ENCODE measurements at places on chromosomes 3 and 15.

GRCh38 chr15:66080717-66081398 is 172.7 kb downstream of the MEGF11 start:
- DNase-seq, result no peak

DNA sequence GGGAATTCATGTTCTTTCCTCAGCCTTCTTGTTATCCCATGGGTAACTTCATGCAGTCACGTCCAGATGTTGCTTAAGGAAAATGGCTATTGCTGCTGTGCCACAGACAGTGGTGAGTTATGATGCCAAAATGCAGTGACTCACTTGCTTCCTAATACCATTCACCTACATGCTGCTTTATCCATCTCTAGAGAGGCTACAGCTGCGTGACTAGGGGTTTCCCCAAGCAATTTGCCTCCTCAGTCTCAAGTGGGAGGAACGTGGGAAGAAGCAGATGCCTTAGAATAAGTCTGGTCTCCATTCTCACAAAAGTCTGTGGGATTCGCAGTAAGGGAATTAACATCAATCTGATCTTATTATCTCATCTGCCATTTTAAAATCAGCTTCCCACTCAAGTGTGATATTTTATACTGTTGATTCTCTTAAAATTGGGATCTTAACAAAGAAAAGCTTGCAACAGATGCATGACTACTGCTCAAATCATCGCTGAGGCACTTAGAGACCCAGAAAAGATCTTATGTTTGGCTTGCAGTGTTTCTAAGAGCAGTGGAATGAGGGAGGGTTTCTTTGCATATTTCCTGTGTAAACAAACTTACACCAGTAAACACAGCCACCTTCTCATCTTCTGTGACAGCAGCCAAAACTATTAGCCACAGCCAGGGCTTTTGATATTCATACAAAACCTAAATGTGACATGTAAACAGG is 62.0 kb upstream of the ACP3 start:
- no peak for DNase-seq

DNA sequence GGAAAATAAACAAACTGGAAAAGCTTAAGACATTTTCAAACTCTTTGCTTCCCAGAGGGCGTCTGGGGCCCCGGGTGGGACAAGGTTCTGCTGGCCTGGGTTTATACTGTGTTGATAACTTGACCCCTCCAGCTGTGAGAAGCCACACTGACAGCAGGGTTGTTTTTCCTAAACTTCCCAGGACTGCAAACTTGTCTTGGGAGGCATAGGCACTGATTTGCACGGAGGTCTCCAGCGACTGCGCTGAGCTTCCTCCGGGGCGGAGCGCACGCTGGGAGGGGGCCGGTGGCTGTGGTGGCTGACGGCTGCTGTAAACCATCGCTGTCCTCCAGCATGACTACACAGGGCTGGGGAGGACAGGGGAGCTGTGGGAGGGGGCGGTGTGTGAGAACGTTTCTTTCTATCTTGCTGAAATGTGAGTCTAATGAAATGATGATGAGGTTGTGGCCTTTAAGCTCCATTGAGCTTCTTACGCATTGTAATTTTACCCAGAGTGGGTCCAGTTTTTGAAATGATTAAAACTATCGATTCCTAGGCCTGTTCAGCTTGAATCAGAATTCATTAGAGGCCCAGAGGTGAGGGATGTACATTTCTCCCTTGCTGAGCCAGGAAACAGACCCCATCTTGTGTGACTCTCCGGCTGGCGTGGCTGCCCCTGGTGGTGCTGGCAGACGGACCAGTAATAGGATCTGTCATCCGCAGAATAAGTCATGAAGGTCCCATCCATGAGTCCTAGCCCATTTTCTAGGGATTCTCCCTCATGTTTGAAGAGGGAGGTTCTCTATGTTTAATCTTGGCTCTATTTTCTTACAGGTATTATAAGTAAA is 40.5 kb upstream of the VPS8 start:
- DNase-seq, result no peak

- DNase-seq, result no peak
Measured at GRCh38 chr15:78750566-78750965, 60.7 kb downstream of the ADAMTS7 start.

- DNase-seq, result no peak
Measured at GRCh38 chr3:5347486-5347885, 160.0 kb downstream of the EDEM1 start.

GRCh38 chr3:55662683-55663082 is 175.6 kb upstream of the WNT5A start:
- DNase-seq, result no peak

GRCh38 chr3:14273901-14274611 is 95.4 kb downstream of the LSM3 start:
- DNase-seq, result no peak

DNA sequence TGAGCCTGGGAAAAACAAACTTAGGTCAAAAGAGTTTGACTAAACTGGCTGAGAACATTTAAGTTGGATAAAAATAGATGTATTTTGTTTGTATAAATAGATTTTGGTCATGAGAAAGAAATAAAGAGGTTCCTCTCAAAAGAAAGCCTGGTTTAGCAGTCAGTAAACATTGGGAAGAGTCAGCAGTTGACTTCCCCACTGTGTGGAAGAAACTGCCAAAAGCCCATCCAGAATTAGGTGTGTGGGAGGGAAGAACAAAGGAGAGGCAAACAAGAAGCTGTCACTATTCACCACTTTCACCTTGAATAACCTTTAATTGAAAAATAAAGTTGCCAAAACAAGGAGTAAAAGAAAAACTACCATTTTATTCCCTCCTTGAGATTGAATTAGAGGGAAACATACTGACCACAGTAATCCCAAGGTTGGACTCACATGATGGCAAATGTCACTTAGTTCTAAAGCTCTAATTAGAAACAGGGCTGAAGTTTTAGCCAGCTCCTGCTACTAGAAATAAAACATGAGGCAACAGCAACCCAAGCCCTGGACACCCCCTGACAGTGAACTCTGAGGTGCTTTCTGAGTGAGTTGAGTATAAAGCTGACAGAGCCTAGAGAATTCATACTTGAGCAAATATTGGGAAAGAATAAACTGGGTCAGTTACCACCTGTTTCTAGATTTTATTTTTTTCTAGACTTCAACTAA is 139.3 kb downstream of the SERPINI1 start:
- DNase-seq, result no peak

DNA sequence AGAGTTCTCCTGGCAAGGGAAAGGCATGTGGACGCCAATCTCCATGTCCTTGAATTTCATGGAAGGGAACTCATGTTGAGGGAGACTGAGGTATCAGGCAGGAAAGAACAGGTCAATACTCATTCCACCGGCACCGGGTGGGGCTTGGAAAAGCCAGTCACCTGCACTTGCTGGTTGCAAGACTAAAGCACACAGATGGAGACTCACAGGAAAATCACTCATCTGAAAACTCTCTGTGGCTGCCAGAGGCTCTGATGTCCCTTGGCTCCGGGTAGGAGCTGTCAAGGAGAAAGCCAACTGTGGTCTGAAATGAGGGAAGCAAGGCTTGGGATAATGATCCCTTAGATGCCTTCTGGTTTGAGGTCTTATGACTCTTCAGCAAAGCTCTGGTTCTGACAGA is 8.7 kb upstream of the CGNL1 start:
- no peak for DNase-seq

- no peak for DNase-seq
Measured at GRCh38 chr3:106247902-106248684, 379.3 kb upstream of the CBLB start.

GRCh38 chr3:146313746-146314111 is 62.8 kb upstream of the PLSCR4 start:
- peak; percentile 70 for DNase-seq

- DNase-seq, result no peak
Measured at GRCh38 chr3:31581660-31582059, 48.9 kb downstream of the STT3B start.

DNA sequence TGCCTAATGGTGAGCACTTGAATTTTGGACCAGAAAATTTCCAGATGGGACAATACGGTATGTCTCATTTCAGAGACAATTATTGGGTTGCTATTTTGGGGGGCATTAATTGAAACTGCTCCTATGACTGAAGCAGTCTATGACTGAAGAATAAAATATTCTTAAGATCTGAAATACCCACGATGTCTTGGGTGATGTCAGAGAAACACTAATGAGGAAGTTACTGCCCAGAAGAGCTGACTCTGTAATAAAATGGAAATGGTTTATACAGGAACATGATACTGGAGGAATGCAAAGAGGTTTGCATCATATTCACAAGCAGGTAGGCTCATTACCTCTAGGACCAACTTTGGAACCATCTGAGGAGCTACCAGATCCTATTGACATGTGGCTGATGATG is 68.7 kb downstream of the IL12A start:
- no peak for DNase-seq

- DNase-seq, result no peak
Measured at GRCh38 chr3:181618260-181618659, 93.5 kb upstream of the SOX2 start.

DNA sequence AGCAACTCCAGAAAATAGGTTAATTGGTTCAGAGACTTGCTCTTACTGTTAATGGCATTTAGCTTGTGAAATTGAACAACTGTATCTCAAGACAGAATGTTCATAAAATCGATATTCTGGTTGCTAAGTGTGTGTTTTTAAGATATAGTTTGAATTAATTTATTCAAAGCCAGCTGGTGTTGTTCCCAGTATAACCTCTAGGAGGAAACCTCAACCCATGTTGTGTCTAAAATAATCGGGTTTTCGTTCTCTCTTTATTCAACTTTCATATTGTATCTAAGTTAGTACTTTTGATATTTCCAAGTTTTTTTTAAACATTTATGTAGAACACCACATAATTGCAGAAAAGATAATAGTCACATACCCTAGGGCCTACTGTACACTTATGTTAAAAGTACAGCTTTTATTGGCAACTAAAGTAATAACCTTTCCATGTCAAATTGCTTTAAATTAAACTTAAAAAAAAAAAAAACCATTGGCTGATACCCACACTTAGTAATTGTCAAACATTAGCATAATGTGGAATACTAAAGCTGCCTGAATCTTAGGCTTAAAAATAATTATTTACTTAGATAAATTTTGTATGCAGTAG is 90.9 kb downstream of the SAMMSON start:
- DNase-seq, result peak; percentile 42

- DNase-seq, result no peak
Measured at GRCh38 chr3:44415421-44415820, 62.0 kb downstream of the ZNF445 start.

GRCh38 chr3:135165260-135165659 is 370.2 kb downstream of the EPHB1 start:
- no peak for DNase-seq

GRCh38 chr3:28476194-28476593 is 127.6 kb upstream of the AZI2 start:
- DNase-seq, result peak; percentile 61

GRCh38 chr3:97689962-97690361 is 74.6 kb upstream of the ARL6 start:
- no peak for DNase-seq

DNA sequence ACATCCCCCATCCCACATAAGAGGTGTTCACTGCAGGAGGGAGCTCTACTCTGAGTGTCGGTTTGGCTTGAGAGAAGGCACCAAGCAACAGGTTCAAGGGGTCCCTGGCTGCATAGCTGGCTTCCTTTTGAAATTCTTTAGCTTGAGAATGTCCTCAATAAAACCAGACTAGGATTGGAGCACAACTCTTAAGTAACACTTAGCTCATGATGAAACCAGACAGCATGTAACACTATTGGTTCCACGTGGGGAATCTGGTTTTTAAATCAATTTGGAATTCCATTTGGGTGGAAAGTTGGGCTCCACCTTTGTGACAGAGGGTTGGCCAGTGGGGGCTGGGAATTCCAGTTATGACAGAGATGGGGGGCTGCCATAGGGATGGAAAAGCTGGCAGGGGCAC is 281.2 kb downstream of the TLE3 start:
- DNase-seq, result no peak

- no peak for DNase-seq
Measured at GRCh38 chr3:166531730-166532129, 694.5 kb upstream of the BCHE start.

- DNase-seq, result no peak
Measured at GRCh38 chr3:166123576-166123975, 286.4 kb upstream of the BCHE start.

GRCh38 chr3:57009367-57009766 is 51.1 kb upstream of the SPATA12 start:
- DNase-seq, result no peak

DNA sequence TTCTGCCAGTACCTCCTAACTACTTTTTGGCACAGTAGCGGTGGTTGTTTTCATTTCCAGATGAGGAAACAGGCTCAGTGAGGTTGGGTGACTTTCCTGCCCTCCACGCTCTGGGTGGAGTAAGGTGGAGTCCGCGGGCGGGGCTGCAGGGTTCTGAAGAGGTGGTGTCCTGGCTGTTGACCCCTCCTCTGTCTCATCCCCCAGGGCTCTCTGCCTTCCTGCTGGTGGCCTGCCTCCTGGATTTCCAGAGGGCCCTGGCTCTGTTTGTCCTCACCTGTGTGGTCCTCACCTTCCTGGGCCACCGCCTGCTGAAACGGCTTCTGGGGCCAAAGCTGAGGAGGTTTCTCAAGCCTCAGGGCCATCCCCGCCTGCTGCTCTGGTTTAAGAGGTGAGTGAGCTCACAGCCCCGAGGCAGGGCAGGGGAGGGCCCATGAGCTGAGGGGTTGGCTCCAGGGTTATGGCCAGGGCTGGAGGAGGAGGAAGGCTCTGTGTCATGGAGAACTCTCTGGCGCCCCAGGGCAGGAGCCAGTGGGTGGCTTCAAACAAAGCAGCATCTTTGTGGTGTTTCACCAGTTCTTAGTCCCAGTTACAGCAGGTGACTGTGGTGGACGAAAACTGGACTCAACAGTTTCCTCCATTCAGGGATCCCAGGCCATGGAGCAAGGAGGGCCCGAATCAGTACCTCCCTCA is 10.4 kb downstream of the SLC28A1 start:
- no peak for DNase-seq

DNA sequence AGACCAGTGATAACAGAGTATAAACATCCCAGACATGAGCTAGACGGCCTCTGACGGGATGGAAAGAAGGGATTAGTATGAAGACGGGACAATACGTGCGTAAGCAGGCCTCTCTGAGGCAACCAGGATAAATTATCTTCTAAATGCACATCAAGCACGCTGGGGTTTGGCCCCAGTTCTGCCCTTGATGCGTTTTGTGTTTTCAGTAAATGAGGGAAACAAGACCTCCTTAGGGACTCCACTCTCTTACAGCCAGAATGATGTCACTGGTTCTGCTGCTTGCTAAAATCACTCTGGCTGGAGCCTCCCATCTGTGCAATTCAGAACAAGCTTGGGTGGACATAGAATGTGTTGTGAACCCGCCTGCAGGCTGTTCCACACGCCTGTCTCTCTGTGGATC is 156.0 kb upstream of the MCTP2 start:
- no peak for DNase-seq

GRCh38 chr15:101276501-101277037 is 716 bp downstream of the SELENOS start:
- DNase-seq, result peak; percentile 62

DNA sequence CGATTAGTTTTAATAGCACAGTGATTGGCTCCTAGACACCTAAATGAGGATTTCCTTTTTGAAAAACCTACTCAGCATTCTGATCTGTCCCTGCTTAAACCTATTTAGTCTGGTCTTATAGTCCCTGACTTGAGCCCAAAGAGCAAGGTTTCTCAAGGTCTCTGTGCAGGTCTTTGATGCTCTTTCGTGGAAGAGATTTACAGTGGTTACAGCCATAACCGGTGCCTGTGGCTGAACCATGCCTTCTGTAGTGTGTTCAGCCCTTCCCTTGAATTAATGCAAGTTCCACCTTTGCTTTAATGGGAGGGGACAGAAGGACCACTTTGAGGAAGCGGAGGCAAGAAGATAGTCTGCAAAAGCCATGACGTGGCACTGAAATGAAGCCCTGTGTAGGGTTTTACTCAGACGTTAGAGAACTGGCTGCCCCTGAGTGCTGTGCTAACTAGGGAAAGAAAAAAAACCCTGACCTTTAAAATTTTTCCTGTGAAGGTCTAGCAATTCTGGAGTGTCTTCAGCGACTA is 43.0 kb downstream of the ZBTB38 start:
- DNase-seq, result peak; percentile 37

- DNase-seq, result peak; percentile 30
Measured at GRCh38 chr15:65766422-65767263, 25.4 kb downstream of the DENND4A start.

Measured in lung microvascular endothelial cell (primary cell).